ENCODE measurements at places on chromosomes 5 and 9. TPM values are rescaled to one million over a fixed set of nuclear protein-coding genes. Genes with fewer than 3 reads are reported as not detected.
A peak's percentile ranks its signal among the peaks of the same experiment; 100 is the strongest.

The CCNO gene
- total RNA-seq, result 0.18 TPM

The OTP gene
- not detected for total RNA-seq

The GABRA1 gene
- total RNA-seq, result not detected

The PCDHA9 gene
- total RNA-seq, result 0.49 TPM

The TAF7 gene
- total RNA-seq, result 66.0 TPM

GRCh38 chr9:4155221-4156026, 144.4 kb downstream of the GLIS3 start:
- no peak for DNase-seq

- no peak for DNase-seq
These were observed 23.1 kb downstream of the SKP1 start for GRCh38 chr5:134153657-134154056.

- peak; percentile 69 for DNase-seq
These were observed 5.1 kb upstream of the RGMB start for GRCh38 chr5:98768160-98768959.

DNA sequence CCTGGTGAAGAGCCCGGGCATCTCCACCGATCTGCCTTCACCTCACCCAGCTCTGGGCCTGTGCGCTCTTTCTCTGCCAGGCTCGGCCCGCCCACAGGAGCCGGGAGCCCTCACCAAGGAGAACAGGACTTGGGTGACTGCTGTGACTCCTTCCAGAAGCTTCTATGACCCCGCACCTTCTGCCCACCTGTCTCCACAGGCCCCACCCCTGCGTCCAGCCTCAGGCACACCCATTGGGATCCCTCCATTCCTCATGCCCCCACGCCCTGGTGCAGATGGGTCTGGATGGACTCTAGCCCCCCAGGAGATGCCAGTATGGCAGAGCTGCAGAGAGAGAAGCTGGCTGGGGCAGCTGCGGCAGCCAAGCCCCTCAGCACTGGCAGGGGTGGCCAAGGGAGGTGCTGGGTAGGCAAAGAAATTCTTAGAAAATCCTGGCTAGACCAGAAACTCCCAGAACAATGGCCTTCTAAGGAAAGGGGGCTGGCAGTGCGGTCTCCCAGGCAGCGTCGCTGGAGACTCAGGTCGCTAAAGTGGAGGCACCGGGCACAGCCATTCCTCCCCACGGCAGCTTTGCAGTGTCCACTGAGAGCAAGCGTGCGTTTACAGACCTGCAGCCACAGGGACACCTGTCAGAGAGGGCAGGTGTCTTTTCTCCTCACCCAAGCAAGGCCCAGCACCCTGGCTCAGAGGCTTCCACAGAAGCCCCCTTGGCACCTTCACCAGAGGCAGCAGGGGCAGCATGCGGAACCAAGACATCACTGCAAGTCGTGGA, 17.3 kb downstream of the LPCAT1 start:
- DNase-seq, result no peak

DNA sequence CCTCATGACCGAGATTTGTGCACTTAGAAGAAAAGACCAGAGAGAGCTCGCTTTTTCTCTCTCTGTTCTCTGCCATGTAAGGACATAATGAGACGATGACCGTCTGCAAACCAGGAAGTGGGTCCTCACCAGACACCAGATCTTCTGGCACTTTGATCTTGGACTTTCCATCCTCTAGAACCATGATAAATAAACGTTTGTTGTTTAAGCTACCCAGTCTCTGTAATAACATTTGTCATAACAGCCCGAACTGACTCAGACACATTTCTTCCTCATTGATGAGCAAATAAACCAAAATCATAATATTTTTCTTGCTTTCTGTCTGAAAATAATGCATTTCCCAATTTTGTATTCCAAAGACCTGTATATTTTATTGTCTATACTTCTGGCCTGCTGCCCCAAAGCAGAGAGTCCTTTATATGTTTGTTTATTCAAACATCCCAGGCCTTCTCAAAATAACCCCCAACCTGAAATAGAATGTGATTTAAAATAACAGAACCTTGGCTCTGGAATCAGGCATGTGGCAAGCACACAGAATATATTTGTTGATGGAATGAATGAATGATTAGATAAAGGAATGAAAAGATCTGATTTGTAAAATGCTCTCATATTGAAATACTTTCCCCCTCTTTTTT, 396.5 kb downstream of the ADGRV1 start:
- DNase-seq, result no peak

DNA sequence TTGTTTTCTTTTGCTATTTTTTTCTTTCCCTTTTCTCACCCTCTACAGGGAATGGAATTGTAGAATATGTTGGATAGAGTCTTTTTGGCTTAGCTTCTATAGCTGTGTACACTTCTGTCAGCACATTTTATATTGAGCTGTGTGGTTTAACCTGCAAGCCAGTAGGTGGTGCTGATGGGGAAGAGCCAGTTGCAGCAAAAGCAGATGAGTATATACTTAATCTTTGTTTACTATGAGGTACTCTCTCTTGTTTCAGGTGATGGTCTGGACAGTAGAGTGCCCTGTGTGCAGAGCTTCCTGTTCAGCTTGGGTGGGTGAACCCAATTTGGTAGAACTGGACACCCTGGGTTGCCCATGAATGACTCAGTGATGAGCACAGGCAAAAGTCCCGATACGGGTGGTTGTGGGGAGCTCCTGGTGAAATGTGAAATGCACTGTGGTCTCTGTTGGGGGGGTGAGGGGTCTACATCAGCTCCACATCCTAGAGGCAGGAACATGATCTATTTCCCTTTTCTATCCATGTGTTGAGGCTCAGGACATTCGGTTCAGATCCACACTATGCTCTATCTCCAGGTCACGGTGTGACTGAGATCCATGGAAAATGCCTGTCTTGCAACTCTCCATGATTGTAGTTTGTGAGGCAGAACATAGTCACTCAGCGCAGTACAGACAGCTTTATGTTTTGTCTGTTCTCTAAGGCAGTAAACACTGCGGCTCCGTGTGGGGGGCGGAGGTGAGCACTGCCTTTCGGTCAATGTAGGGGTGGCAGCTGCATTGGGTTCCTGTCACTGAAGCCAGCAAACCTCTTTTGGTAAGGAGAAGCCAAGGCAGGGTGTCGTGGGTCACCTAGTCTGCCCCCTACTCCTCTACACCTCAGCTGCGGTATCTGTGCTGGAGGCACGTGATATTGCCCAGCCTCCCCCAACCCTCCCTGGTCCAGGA, 353.2 kb downstream of the PRR16 start:
- DNase-seq, result peak; percentile 21

DNA sequence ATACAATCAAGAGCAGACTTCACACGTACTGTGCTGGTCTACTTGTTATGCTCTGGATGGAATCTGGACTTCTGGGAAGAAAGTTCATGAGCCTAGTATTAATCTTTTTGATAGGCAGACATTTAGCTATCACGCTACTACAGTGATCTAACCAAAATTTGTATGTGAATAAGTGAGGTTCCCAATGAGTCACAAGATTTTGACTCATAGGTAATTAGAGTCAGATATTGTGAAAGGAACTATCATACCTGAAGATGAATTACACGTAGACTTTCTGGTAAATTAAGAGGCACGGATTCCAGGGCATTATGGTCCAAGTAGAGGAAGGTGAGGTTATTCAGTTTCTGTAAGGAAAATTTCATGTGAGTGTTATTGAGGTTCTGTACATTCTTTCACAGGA, 18.4 kb downstream of the OGN start:
- peak; percentile 51 for DNase-seq

- DNase-seq, result no peak
These were observed 290.2 kb upstream of the KLF4 start for GRCh38 chr9:107779731-107780130.

DNA sequence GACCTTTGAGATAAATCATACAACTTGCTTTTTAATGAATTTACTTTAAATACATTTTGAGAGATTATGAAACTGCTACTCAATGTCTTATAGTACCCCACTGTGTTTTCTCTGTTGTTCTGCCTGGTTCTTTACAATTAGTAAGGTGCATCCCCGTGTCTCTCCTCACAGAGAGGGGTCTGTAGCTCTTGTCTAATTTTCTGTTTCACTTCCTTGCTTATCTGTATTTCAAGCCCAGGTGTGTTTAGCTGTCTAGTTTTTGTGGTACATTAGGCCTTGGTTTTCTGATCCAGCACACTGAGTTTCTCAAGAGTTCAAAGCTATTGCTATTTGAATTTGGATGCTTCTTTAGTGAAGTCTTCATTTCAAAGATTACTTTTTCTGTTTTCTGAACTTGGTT, 105.1 kb downstream of the MAST4 start:
- DNase-seq, result no peak

DNA sequence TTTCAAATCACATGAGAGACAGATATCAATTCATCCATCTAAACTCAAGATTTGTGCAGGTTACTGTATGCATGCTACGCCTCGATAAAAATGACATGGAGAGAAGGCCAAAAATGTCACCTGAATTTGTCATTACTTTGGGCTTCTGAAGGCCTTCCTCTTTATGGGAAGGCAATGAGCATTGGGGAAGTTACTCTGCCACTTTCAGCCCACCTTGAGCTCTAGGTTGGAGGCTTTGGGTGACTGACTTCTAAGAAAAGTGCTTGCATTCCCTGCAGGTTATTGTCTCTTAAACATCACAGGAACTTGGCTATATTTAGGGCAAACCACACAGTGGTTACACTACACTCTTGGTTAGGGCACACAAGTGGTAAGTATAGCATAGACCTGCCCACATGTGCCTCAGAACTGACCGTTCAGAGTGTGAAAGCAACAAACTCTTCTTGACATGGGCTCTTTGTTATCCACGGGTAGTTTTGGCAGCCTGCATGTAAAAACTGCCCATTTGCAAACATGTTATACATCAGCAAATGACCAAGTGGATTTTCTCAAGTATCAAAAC, 169.5 kb downstream of the ZNF608 start:
- no peak for DNase-seq

DNA sequence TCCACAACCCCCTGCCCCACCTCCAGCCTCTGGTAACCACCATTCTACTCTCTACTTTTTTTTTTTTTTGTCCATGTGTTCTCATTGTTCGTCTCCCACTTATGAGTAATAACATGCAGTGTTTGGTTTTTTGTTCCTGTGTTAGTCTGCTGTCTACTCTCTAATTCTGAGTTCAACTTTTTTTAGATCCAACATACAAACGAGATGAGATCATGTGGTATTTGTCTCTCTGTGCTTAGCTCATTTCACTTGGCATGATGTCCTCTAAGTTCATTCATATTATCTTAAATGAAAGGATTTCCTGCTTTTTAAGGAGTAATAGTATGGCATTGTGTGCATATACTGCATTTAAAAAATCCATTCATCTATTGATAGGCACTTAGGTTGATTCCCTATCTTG, 130.9 kb downstream of the NMUR2 start:
- DNase-seq, result no peak

DNA sequence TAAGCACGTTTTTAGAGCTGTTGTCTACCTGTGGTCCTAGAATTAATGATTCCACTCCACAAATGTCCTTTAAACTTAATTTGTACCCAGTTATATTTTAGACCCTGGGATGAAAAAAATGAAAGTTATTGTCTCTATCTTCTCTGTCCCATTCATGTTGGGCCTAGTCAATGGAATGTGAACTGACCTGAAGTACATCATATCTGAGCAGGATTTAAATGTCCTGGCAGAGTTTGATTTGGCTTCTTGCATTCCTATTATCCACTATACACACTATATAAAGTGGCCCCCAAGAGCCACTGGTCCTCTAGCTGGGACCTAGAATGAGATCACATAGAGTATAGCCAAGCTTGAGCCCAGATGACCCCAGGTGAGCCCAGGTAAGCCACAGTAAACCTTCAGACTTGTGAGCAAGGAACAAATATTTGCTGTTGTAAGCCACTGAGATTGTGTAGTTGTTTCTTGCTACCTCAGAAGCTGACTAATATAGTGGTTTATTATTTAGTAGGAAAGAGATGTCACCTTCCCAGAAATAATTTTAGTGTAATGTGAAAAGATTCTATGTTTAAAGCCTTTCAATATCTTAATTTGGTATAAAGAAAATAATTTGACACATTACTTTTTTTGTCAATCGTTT, 37.1 kb upstream of the C6 start:
- DNase-seq, result no peak

DNA sequence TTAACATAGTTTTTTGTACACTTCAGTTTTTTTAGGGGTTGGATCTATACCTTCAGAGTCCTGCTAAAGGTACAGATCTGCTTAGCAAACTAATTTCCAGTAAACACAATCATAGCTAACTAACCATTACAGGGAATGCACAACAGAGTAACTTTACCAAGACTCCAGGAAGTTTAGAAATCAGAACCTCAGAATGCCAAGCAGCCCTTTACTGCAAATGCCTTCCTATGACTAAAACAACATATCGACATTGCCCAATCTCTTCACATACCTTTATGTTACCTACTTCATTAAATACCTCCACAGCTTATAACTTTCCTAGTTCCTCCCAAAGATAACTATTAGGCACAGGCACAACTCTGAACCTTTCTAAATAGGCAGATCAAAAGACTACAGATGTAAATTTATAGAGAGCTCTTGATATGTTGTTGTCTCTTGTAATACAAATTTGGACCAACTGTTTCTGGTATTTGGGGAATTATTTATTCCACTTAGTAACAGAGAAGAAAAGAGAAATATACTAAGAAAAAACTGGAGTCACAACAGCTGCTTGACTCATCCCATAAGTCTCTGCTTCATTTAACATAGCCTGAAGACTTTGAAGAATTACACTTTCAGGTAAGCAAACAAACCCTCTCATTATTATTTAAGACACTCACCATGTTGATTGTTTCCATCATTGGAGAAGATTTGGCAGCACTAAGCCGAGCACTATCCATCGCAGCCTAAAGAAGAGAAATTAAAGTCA, 46.0 kb upstream of the OR2K2 start:
- DNase-seq, result peak; percentile 10

DNA sequence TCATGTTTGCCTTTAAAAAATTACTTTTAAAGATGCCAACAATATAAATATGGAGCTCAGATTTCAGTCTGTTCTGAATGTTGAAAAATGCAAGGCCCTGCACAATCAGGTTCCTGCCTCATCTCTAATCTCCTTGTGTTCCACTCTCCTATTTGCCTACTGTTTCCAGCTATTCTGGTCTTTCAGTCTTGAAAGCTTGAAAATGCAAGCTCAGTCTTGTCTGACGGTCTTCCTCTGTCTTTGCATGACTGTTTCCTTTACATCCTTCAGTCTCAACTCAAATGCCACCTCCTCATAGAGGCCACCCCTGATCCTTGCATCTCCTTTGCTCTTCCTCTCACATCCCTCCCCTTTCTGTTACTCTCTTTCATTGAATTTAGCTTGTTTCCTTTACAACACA, 354.9 kb downstream of the KIF4B start:
- DNase-seq, result no peak

DNA sequence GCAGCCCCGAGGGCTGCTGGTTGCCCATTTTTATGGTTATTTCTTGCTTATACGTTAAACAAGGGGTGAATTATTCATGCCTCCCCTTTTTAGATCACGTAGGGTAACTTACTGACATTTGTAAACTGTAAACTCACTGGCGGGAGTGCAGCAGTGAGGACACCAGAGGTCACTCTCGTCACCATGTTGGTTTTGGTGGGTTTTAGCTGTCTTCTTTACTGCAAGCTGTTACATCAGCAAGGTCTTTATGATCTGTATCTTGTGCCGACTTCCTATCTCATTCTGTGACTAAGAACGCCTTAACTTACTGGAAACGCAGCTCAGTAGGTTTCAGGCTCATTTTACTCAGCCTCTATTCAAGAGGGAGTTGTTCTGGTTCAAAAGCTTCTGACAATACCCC, 155.0 kb upstream of the PRDM9 start:
- no peak for DNase-seq
